ENCODE measurements at places on chromosomes 4 and X. TPM values are rescaled to one million over a fixed set of nuclear protein-coding genes. Genes with fewer than 3 reads are reported as not detected.

GRCh38 chr4:169662206-169662605 lies 41.8 kb downstream of the CLCN3 start:
- no peak for DNase-seq

DNA sequence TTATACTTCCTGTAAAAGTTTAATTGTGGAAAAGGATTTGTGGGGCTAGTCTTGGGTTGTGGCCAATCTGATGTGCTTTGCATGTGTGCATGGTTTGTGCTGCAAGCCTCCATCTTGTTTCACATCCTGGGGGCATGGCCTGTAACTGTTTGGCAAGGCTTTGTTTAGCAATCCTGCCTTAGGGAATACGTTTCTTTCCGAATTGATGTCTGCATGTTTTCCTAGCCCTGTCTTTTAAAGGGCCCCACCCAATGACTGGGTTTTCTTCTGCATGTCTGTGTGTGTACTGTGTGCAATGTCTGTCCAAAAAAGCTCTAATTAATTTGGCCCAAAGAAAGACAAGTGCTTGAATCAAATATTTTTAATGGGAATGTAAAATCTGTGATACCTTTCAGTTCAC lies 74.6 kb upstream of the MID1IP1 start:
- DNase-seq: no peak

DNA sequence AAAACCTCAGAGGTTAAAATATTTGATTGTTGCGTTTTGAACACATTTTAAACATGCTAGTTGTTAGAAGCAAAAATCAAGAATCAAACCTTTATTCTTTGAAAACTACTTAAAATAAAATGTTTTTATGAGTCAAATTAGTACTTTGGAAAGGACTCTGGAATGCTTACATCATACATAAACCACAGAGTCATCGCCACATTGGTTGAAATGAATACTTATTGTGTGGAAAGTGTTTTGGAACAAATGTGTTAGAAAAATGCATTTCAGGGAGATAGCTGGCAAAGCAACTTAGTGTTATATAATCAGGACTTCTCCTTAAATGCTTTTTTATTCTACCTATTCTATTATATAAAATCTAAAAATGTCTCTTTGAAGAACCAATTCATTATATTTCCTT lies 49.4 kb upstream of the CAMK2D start:
- no peak for DNase-seq

- no peak for DNase-seq
These were observed 9.6 kb upstream of the NAF1 start for GRCh38 chr4:163175971-163176958.

DNA sequence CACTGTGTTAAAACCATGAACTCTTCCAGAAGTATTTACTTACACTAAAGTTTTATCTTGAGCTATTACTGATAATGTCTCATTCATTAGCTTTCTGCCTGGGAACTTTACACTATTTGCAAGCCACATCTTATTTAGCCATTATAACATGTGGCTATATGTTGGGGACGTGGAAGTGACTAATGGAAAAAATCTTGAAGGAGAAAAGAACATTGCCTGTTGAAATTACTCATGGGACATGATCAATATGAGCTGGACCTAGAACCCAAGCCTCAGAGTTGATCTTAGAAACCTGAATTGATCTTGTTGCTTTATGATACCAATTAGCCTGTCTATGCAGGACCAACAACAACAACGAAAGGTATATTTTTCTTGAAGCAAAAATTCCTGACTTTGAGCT lies 22.5 kb upstream of the ARHGAP6 start:
- no peak for DNase-seq

DNA sequence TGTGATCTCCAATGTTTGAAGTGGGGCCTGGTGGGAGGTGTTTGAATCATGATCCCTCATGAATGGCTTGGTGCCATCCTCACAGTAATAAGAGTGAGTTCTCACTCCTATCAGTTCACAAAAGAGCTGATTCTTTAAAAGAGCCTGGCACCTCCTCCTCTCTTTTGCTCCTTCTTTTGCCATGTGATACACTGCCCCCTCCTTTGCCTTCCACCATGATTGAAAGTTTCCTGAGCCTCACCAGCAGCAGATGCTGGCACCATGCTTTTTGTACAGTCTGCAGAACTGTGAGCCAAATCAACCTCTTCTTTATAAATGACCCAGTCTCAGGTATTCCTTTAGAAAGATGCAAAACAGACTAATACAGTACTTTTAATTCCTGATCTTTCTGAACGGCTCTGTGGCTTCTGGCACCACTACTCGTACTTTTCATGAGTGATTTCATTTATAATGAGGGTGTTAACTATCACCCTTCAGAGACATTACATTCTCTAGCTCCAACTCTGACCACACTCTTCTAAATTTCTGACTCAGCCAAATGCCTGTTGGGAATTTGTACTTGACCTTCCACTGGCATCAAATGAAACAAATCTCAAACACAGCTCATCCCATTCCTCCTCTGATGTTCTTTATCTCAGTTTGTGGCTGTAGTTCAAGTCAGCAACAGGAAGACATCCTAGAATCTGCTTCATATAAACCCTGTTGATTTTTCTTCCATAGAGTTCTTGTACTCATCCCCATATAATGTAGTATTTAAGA lies 4.2 kb downstream of the UFSP2 start:
- no peak for DNase-seq

DNA sequence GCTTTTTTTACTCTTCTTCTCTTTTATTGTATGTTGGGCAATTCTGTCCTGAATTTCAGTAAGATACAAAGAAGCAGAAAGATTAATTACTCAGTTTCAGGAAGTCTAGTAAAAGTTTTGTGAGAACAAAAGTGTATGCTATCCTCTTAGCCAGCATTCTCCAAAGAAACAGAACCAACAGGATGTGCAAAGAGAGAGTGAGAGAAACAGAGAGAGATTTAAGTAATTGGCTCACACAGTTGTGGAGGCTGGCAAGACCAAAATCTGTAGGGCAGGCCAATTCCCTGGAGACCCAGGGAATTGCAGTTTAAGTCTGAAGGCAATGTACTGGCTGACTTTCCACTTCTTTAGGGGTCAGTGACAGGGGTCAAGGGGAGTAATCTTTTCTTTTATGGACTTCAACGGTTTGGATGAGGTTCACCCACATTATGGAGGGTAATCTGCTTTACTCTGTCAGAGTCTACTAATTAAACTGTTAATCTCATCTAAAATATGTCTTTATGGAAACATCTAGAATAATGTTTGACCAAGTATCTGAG lies 59.2 kb upstream of the SLC39A8 start:
- DNase-seq: no peak

GRCh38 chr4:8729408-8730149 lies 137.0 kb downstream of the CPZ start:
- DNase-seq: no peak

DNA sequence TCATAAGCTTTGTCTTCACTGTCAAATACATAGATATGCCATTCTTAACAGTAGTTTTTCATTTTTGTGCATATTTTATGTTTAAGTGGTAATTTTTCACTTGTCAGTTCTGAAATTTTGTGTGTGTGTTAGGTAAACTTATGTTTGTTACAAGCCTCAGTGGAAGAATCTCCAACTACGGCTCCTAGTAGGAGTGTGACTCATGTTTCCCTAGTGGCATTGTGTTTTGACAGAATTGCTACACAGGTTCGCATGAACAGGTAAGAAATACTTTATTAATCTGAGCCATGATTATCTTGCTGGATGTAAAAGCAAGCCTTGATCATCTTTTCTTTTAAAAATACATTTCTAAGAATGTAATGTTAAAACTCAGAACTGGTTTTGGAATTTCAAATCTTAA lies 94.4 kb downstream of the BLTP1 start:
- no peak for DNase-seq

DNA sequence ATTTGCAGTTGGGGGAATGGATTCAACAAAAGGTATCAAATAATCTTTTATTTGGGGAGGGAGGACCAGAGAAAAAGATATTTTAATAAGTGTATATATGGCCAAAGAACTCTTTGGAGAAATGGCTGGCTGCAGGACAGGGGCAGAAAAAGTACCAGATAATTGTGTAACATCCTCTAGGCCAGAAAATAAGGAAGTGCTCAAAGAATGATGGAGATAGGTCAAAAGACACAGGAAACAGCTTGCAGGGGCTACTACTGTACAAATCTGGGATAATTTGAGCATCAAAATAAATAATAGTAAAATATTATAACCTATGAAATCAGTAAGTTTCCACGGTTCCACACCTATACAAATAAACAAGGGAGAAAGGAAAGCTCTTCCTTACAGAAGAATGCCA lies 34.8 kb downstream of the KLHL5 start:
- DNase-seq: no peak

DNA sequence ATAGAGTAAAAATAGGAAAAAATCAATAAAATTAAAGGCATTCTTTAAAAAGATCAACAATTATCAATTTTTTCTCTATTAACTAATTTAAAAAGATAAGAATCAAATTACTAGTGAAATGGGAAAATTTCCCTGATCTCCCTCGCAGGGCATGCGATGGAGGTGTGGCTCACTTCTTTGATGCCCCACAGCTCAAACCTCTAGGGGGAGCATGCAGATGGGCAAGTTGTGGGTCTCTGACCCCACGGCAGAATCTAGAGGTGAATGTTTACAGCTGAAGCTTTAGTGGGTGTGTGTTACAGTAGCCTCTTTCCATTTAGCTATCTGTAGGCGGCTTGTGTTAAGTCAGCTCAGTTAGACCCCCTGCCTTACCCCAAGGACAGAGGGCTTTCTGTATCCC lies 1348.8 kb downstream of the PCDH18 start:
- DNase-seq: no peak

GRCh38 chr4:179563741-179564140 lies 2121.5 kb upstream of the AGA start:
- DNase-seq: no peak

- DNase-seq: no peak
These were observed 181.5 kb downstream of the GUCY2F start for GRCh38 chrX:109300415-109300814.

DNA sequence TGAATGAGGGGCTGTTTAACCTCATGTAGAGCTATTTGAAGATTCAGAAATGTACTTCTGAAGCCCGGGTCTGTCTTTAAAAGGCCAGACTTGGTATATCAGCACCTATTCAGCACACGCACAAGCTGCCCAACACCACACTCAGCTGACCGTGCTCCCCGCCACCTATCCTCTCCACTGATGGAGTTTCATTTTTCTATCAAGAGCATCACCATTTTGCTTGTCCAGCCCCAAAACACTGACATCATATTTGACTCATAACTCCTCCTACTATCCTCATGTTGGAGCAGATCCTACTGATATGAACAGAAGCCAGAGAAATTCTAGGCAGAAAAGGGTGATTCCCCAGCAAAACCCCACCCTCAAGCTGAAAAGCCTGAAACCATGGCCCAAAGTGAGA lies 100.3 kb downstream of the SORBS2 start:
- DNase-seq: no peak

DNA sequence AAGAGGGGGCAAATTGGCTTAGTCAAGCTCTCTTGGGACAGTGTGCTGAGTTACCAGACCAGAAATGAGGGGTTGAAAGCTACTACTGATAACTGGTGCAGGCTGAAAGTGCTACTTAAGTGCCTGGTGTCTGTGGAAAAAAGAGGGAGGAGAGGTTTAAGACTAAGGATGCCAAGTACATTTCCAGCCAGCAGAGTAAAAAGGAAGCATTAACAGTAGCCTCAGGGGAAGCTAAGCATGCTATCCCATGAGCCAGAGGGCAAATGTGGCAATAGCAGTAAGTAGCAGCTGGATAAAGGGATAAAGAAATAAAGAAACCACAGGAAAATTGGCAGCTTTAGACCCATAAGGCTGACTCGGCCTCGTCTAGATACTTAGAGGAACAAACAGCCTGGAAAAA lies 196.3 kb upstream of the MAB21L2 start:
- DNase-seq: no peak

GRCh38 chr4:45078201-45078600 lies 351.8 kb upstream of the GNPDA2 start:
- DNase-seq: no peak

DNA sequence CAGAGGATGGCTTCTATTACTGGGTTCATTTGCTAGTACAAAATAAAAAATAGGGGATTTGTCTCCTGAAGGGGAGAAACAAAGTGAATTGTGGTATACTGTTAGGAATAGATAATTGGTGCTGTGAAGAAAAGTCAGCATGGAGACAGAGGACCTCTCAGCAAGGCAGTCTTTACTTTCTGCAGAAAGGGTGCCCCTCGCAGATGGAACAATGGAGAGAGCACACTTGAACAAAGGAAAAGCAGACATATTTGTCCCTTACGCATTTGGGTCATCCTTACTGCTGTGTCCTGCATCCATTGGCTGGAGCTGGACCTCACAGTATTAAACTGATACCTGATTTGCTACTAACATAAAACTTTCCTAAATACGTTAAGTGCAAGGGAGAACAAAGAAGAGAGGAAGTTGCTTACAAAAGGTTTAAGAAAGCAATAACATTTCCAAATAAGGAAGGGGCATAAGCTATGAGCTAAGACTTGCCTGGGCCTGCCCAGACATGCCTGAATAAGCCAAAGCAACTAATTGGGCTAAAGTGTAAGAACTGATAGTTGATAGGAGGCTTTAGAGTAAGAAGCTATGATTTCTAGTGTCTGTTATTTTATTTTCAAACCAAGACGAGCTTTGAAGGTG lies 83.8 kb downstream of the CCKAR start:
- no peak for DNase-seq

GRCh38 chr4:6092971-6093370 lies 74.7 kb upstream of the C4orf50 start:
- DNase-seq: no peak

GRCh38 chr4:33837043-33837838 lies 2407.1 kb downstream of the ARAP2 start:
- DNase-seq: no peak

DNA sequence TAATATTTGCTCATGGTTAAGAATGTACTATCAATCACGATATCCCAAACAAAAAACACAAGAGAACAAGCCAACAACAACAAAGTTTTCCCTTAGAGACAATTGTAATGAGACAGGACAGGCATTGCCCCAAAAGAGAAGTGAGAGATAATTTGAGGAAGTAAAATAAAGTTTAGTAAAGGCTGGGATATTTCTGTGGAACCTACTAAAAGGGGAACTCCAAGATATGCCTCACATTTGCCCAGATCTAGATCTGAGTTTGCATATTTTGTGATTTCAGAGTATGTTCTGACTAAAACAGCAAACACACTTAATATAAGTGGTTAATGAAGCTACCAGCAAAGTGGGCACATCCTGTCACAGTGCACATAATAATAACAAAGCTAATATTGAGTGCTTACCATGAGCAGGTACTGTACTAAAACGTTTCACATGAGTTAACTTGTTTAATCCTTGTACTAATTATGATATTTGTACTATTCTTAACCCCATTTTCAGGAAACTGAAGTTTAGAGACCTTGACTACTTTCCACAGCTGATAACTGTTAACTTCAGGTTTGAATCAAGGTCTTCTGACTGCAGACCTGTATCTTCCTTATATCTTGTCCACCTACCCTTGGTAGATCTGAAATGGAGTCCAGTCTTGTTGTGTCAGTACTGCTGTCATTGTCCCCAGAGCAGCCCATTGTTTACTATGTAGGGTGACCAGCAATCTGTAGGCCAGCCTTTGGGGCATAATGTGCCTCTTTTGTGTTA lies 26.0 kb upstream of the BMP2K start:
- DNase-seq: no peak

SPINK2 gene
- total RNA-seq: 1.6 TPM

FAT1 gene
- not detected for total RNA-seq

ZAR1 gene
- total RNA-seq: not detected

PPBP gene
- total RNA-seq: not detected

LDB2 gene
- not detected for total RNA-seq

KLKB1 gene
- 0.22 TPM for total RNA-seq

ZNF732 gene
- total RNA-seq: not detected

MTMR8 gene
- total RNA-seq: 4.7 TPM

SLC9A7 gene
- total RNA-seq: 25.7 TPM

USP51 gene
- total RNA-seq: 1.6 TPM

Data from CD8-positive, alpha-beta memory T cell (primary cell).